ENCODE measurements at places on chromosomes 7 and 10. TPM values are rescaled to one million over a fixed set of nuclear protein-coding genes. Genes with fewer than 3 reads are reported as not detected.

The SGCE gene
- 85.8 TPM for total RNA-seq

The ZNF746 gene
- total RNA-seq: 11.3 TPM

- DNase-seq: no peak
Observed at GRCh38 chr7:117011419-117012260, 58.3 kb downstream of the ST7 start.

DNA sequence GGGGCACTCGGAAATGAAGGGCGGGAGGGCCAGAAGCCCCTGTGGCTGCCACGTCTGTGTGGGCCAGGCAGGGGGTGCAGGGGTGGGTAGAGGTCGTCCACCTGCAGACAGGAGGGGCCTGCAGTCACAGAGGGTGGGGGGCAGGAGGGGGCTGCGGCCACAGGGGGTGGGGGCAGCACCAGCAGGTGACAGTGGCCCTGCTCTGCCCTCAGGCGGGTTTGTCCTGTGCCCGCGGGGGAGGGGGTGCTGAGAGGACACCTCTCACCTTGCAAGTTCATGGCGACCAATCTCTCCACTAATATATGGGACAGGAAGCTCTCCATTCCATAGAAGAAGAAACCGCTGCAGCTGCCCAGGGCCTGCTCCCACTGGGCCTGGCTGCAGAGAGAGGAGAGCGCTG is 26.6 kb upstream of the NKX6-2 start:
- no peak for DNase-seq

DNA sequence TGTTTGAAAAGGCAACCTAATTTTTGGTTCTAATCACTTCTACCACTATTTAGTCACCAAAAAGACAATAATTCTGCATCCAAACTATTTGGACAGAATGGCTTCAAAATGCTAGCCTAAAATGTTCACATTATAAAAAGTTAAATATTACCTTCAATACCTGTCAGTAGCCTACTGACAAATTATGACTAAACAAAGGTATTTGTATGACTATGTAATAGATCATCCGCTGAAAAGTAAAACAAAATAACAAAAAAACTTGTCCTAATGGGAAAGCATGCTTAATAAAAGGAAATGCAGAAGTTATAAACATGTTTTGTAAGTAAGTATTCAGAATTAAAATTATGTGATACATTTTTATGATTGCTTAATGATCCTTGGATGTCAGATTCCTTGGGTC is 36.6 kb downstream of the CD36 start:
- DNase-seq: no peak

Measured in dermis microvascular lymphatic vessel endothelial cell (primary cell).